Skeletal muscle tissue (tissue), 5 donors: ENCODE measurements at places on chromosomes 12 and 14. TPM values are rescaled to one million over a fixed set of nuclear protein-coding genes. Genes with fewer than 3 reads are reported as not detected.

Gene NXPH4
- not detected for total RNA-seq

Gene DPPA3
- total RNA-seq, result not detected

Gene ERH
- 75.7 TPM for total RNA-seq

Gene OR4E2
- total RNA-seq, result not detected

Gene CRACR2A
- 2.1 TPM for total RNA-seq

Gene CFAP251
- total RNA-seq, result 2.6 TPM

Gene KCNA5
- 3.7 TPM for total RNA-seq

Gene ANHX
- total RNA-seq, result not detected

Gene CD4
- total RNA-seq, result 6.8 TPM

Gene GLT8D2
- total RNA-seq, result 36.5 TPM

Gene SLC24A4
- total RNA-seq, result 1.6 TPM

Gene GSG1
- total RNA-seq, result 6.8 TPM

Gene SYT1
- 2.1 TPM for total RNA-seq

Gene FOXA1
- total RNA-seq, result not detected

Gene ADGRD1
- 7.8 TPM for total RNA-seq

Gene SMCO3
- 0.52 TPM for total RNA-seq

Gene BIN2
- 3.1 TPM for total RNA-seq

Gene FITM1
- 172 TPM for total RNA-seq

Gene TSPAN19
- total RNA-seq, result not detected

Gene CLEC4D
- under 0.01 TPM for total RNA-seq

Gene ZC2HC1C
- under 0.01 TPM for total RNA-seq

Gene IFNG-AS1
- 1.0 TPM for total RNA-seq

Gene INHBC
- not detected for total RNA-seq

Gene C12orf54
- total RNA-seq, result not detected

Gene GLS2
- not detected for total RNA-seq

Gene RNU6-8
- not detected for total RNA-seq

Gene TAS2R46
- total RNA-seq, result 3.1 TPM

Gene FIGNL2
- 1.0 TPM for total RNA-seq

Gene FBXL14
- total RNA-seq, result 5.2 TPM

Gene ADAM21
- not detected for total RNA-seq

Gene RPGRIP1
- not detected for total RNA-seq

Gene SERPINA1
- 3.7 TPM for total RNA-seq

Gene ANAPC5
- 128 TPM for total RNA-seq

Gene LALBA
- total RNA-seq, result not detected

Gene SLCO1B1
- not detected for total RNA-seq

Gene NKX2-1
- total RNA-seq, result not detected

Gene SLC8A3
- total RNA-seq, result 13.0 TPM
